RKO (cell line): ENCODE measurements at places on chromosomes 6 and 20.

DNA sequence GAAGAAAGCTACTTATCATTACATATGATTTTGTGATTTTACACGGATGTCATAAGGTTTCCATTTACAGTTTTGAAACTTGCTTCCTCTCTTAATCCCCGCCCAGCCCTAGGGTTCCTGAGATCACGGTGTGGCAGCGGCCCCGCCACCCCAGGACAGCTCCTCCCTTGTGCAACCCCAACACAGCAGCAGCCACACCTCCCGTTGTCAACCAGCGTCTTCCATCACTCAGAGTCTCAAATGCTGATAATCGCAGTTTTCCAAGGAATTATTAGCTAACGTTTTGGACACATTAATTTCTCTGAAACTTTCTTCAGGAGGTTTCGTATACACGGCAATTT lies 204.8 kb downstream of the THBS2 start:
- no peak for DNase-seq

GRCh38 chr6:158249340-158249836 lies 62.9 kb upstream of the TULP4 start:
- no peak for DNase-seq

GRCh38 chr6:150152891-150153876 lies 10.3 kb downstream of the PPP1R14C start:
- DNase-seq, result no peak

DNA sequence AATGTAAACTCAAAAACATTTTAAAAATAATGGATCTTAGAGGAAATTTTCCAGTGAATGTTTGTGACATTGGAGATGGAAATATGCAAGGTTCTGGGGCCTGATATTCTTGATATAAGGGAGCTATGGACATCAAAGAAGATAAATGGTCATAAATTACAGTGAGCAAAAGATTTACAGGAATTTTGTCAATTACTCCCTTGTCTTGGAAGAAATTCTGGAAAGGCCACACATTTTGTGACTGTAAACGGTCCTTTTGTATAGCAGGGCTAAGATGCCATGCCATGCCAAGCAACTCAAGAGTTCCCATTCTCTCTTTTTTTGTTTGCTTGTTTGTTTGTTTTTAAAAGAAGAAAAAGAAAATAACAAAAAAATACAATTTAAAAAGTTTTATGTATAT lies 1186.2 kb upstream of the CITED2 start:
- DNase-seq, result no peak

DNA sequence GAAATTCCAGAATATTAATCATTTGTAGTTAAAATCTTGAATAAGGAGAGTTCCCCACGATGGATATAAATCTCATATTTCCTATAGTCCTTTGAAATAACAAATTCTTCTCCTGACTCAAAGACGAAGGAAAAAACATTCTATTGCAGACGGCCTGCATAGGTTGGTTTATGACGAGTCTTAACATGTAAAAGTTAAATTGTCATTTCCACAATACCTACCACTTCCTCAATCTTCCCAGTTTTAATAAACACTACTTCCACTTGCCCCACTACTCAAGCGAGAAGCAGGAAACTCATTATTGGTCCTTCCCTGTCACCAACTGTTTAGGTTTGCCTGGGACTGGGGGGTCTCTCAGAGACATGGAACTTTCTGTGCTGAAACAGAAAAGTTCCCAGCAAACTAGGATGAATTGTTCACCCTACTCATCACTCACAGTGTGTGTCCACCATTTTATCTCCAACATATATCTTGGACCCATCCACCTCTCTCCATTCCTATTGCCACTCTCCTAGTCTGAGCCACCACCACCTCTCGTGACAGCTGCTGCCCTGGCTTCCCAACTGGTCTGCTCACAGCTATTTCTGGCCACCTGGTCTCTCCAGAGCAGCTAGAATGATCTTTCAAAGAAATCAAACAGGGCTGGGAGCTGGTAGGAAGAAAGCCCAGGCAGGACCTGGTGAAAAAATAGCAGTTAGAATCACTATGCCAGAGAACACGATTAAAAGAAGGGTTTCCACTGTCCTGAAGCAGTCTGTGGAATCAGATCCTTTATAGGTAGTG lies 15.1 kb upstream of the ZSCAN9 start:
- no peak for DNase-seq

DNA sequence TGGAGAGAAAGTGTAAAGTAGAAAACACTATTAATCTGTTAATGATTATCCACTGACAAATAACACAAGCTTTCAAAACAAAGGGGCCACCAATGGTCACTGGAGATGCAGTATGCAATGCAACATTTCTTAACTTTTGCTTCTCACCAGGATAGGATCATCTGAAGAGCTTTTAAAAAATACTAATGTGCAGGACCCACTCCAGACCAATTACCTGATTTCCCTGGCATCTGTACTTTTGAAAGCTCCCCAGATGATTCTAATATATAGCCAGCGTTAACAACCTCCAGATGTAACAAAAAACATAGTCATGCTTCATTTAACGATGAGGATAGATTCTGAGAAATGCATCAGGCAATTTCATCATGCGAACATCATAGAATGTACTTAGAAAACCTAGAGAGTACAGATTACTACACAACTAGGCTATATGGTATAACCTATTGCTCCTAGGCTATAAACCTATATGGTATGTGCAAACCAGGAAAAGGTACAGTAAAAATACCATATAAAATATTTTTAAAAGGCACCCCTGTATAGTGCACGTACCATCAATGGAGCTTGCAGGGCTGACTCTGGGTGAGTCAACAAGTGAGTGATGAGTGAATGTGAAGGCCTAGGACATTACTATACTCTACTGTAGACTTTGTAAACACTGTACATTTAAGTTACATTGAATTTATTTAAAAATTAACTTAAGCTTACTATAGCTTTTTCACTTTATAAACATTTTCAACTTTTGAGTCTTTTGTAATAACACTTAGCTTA lies 69.2 kb downstream of the ATG5 start:
- peak; percentile 44 for DNase-seq

DNA sequence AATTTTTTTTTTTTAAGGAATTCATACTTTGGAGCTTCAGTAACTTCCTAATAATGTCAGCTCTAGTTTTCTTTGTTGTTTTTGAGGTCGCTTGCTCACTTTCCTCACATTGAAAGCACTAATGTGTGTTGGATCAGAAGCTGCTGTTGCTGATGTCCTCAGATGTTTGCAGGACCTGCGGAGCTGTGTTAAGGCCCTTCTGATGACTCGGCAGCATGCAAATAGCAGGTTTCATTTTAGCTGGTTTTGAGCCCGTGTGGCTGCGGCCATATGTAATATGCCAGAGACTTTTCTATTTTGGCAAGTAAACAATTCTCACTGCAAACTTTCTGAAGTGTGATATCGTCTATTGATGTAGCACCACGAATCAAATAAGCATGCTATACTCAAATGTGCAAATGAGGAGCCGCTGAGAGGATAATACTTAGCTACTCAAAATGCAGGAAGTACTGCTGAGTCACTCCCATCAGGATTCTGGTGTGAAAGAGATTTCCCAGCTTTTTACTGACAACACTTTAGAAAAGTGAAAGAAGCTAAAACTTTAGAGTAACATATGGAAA lies 187.8 kb downstream of the SASH1 start:
- DNase-seq, result peak; percentile 6

GRCh38 chr6:104418125-104418524 lies 441.6 kb downstream of the HACE1 start:
- DNase-seq, result peak; percentile 53

GRCh38 chr6:46799657-46800056 lies 6.5 kb downstream of the MEP1A start:
- DNase-seq, result no peak

- DNase-seq, result peak; percentile 95
Observed at GRCh38 chr20:41057999-41058673, 29.5 kb downstream of the TOP1 start.

DNA sequence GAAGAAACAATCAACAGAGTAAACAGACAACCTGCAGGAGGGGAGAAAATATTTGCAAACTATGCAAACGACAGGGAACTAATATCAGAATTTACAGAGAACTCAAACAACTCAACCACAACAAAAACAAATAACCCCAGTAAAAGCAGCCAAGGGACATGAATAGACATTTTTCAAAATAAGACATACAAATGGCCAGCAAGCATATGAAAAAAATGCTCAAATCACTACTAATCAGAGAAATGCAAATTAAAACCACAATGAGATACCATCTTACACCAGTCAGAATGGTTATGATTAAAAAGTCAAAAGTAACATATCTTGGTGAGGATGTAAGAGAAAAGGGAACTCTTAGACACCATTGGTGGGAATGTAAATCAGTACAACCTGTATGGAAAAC lies 215.0 kb downstream of the THBS2 start:
- no peak for DNase-seq

DNA sequence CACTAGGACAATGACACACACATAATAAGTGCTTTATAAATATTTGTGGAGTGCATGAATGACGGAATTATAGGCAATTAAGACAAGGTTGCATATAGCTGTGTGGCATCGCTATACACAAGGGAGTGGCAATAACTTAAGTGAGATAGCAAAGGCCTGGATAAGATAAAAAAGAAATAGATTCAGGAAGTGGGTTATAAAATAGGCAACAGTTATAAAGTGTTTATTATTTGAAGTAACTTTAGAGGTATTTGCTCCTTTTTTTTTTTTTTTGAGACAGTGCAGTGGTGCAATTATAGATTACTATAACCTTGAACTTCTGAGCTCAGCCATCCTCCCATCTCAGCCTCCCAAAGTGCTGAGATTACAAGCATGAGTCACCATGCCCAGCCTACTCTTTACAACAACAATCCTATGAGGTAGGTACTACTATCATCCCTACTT lies 75.9 kb upstream of the LOC128125822 start:
- DNase-seq, result no peak

- no peak for DNase-seq
Observed at GRCh38 chr20:22836211-22836610, 198.9 kb upstream of the SSTR4 start.

DNA sequence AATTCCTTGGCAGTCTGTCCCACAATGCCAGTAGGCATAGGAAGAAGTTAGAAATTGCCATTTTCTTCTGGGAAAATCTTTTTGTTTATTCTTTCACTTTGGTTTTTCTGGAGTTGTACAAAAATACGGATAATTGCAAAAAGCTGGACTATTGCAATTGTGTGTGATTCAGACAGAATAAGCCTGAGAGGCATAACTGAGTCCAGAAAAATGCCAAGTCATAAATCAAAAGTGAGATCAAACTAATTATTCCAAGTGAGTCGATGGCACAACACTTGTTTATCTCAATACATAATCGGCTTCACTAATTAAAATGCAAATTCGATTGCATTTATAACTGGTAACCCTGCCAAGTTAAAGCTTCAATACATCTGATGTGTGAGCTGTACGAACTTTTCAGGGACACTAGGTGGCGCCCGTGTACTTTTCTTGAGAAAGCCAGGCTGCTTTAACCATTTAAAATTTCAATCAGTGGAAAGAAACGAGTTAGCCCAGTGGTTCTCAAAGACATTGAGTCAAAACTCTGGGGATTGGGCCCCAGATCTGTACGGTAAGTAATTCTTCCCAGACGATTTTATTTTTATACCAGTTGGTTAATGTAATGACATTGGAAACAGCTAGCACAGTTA lies 102.6 kb downstream of the LAMP5 start:
- peak; percentile 83 for DNase-seq

DNA sequence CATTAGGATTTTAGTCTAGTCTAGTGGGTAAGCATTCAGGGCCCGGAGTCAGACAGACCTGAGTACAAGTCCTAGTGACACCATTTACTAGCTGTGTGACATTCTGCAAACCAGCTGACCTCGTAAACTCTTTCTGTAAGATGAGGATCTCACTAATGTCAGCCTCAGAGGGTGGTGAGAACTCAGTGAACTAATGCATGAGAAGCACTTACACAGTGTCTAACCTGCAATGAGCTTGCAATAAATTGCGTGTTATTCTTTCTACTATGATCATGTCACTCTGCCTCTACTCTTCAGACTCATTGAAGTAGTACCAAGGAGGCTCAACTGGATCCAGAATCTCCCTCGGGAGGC lies 41.1 kb upstream of the ZNF831 start:
- no peak for DNase-seq

GRCh38 chr6:169700296-169700695 lies 1.5 kb downstream of the WDR27 start:
- DNase-seq, result peak; percentile 15

DNA sequence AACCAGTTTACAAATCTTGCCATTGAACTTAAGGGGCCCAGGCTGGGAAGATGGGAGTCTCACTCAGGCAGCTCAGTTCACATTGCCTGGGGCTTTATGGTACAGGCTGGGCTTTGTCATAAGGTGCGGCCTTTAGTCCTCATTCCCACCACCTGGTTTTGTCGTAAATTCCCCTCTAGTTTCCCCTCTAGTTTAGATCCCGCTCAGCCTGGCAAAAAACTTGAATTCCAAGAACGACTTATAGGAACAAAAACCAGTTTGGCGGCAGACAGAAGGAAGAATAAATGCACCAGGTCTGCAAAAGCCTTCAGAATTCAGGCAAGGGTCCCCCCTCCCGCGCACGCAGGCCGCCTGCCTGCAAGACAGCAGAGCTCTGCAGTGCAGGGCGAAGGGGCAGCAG lies 4.1 kb downstream of the BMP7 start:
- no peak for DNase-seq

DNA sequence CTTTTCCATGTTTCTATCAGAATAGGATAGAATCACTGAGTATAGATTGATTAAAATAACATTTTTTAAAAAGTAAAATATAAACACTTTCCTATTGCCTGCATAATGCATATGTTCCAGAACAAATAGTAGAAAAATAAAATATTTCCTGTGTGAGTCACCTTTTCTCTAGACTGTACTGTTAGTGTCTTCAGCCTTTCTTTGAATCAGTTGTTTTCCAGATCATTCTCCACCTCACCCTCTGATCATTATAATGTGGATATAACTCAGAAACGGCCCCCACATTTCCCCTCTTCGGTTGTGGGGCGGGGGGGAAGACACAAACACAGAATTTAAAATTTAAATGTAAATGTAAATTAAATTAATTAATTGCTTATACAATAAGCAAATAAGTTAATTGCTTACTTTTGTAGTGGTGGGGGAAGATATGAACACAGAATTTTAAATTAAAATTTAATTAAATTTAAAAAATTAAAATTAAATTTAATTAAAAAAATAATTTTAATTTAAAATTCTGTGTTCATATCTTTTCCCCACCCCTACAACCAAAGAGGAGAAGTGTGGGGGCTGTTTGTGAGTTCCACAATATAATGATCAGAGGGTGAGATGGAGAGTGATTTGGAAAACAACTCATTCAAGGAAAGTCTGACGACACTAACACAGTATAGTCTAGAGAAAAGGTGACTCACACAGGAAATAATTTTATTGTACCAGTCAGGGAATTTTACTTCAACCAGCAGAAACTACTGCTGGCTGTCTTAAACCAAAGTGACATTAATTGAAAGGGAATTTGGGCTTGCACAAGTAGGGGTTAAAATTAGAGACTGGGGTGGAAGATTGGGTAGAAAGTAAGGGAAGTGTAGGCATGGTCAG lies 37.1 kb upstream of the PROKR2 start:
- peak; percentile 87 for DNase-seq

DNA sequence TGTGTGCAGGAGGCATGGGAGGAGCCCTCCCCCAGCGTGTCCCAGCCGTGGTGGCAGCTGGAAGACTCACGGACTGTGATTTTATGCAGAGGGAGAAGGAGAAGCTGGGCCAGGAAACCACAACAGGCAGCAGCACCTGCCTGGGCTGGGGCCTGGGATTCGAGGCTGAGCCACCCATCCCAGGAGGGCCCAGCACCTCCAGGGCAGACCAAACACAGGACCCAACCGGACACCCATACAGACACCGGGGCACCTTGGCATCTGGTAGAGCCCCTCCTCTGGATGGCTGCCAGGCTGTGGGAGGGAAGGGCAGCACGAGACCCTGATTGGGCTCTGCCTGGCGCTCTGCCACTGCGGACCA lies 41.7 kb upstream of the CHRNA4 start:
- DNase-seq, result no peak

- DNase-seq, result no peak
Observed at GRCh38 chr6:113809826-113810225, 47.3 kb upstream of the MARCKS start.
